ENCODE measurements at places on chromosomes 11 and 22.

DNA sequence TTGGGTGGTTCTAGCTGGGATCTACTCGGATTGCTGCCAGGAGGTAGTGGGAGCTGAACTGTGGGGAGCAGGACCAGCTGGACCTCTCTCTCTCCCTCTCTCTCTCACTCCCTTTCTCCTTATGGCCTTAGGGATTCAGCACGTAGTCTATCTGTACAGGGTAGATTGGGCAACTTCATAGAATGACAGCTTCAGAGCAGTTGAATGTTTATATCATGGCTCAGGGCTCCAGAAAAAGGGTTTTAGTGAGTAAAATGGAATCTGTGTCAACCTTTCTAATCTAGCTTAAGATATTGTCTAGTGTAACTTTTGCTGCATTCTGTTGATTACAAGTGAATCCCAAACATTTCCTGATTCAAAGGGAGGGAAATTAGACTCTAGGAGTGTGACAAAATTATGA, 127.7 kb upstream of the PDGFD start:
- no peak for DNase-seq

DNA sequence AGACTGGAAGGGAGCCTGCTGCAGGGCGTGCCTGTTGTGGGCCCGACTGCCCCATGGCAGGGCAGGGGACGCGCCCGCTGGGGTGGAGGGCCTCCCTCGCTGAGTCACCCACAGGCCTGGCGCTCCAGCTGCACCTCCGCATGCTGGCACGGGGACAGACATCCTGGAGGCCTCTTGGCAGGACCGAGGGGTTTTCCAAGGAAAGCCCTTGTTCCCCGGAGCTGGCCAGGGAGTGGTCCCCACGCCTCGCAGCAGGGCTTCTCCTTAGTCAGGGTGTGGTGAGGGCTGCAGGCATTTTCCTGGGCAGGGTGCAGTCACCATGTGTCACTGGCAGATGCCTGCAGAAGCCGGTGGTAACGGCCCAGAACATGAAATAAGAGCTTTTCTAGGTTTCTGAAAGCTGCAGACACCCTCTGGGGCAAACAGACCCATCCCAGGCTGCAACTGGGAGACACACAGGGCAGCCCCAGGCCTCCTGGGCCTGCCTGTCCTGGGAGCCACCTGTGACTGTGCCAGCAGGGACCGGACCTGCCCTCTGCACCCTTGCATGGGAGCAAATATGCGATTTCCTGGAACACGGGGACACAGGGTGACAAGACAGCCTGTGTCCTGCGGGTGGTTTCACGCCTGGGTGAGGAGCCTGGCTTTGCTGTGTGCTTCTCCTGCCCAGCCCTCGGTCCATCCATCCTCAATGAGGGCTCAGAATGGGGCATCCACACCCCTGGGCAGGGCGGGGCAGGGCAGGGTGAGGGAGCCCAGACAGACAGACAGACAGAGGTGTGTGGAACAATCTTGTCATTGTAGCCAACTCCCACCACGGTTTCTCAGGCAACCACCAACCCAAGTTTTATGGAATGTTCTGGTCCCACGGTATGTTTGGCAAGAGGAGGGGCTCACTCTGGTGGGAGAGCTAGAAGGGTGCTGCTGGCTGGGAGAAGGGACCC, 43.2 kb upstream of the FADD start:
- no peak for DNase-seq

DNA sequence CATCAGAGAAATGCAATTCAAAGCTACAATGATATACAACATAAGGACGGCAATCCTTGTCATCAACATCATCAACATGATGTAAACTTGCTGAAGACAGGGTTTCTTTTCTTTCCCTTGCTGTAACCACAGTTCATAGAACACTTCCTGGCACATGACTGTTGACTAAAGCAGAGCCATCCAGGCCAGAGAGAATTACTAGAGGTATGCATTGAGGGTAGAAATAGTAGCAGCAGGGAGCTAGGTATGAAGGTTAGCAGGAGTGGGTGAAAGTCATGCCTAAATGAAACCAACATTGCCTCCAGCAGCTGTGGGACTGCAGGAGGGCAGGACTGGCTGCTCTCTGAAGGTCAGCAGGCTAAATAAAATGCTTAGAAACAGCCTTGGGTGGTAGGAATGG, 103.7 kb downstream of the LRRC32 start:
- DNase-seq = no peak

DNA sequence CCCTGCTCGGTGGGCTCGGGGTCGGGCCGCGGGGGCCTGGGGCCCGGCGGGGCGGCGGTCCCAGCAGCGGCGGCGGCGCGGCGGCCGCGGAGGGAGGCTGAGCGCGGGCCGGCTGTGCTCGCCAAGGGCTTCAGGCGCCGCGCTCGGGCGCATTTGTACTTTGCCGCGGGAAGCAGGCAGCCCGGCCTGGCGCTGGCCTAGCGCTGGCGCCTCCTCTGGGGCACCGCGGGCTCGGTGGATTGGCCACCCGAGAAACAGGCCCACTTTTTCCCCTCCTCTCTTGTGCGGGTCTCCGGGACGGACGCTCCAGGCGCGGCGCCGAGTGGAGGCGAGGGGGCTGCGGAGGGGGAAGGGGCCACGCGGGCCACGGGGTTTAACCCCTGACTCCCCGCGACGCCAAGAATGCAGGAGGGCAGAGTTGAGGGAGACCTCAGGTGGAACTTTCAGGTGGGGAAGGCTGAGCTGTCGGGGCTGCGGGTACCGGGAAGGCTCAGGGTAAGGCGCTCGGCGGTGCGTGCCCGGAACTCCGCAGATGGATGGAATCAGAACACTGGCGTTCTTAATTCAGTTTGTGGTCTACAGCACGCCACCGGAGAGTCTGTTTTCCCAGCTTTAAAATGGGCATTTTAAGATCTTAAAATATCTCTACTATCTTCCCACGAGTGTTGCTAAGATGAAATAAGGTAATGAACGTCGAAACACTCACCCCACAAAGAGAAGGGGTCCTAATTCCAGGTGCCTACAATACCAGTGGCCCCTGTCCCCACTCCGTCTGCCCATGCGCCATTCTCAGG, at the start of gene CHRDL2:
CHRDL2 (minus strand) TSS at position 126 of the 794 bp plus-strand sequence. CDS start 538 bp downstream, outside the sequence.
- no peak for DNase-seq

GRCh38 chr11:40185793-40186192, 1273.7 kb downstream of the LRRC4C start:
- no peak for DNase-seq

DNA sequence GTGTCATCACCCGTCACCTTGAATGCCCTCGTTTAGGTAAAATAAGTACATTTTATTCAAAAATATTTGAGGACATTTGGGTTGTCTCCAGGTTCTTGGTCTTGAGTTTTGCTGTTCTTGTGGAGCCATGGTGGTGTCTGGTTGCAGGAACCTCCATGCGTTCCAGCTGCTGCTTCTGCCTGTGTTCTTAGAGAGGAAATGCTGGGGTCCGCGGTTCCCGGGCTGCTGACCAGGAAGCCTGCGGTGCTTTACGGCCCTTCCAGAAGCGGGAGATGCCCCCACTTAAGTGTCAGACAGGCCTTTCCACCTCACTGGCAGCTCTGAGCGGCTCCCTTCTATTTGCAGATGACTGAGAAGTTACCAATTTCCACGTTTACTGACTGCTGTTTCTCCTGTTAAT, 66.8 kb downstream of the LRP5 start:
- no peak for DNase-seq

GRCh38 chr11:6538456-6538855, 41.4 kb downstream of the DNHD1 start:
- DNase-seq = no peak

GRCh38 chr11:32033067-32033466, 57.8 kb upstream of the RCN1 start:
- no peak for DNase-seq

- DNase-seq = no peak
These were observed 281.8 kb upstream of the PLET1 start for GRCh38 chr11:112542479-112542878.

DNA sequence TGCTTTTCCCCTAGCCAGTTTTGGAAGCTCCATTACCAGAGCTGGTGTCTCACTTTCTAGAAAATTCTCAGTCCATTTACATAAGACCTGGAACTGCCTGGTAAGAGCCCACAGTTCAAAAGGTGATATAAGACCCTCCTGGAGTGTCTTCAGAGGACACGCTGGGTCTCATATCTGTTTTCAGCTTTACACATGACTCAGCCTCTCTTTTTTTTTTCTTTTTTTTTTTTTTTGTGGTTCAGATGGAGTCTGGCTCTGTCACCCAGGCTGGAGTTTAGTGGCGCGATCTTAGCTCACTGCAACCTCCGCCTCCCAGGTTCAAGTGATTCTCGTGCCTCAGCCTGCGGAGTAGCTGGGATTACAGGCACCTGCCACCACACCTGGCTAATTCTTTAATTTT, 30.7 kb downstream of the WEE1 start:
- DNase-seq = no peak

- no peak for DNase-seq
These were observed 152.4 kb upstream of the ZC3H12C start for GRCh38 chr11:109940816-109941215.

DNA sequence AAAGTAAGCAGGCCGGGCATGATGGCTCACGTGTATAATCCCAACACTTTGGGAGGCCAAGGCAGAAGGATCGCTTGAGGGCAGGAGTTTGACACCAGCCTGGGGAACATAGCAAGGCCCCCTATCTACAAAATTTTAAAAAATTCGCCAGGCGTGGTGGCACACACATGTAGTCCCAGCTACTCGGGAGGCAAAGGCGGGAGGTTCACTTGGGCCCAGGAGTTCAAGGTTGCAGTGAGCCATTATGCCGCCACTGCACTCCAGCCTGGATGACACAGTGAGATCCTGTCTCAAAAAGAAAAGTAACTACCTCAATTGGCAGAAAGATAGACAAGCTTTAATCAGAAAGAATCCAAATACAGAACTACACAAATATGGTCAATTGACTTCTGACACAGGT, 31.0 kb downstream of the CADM1 start:
- DNase-seq = no peak

- no peak for DNase-seq
These were observed 70.3 kb upstream of the GRK2 start for GRCh38 chr11:67195971-67196456.

- DNase-seq = no peak
These were observed 80.0 kb downstream of the BLID start for GRCh38 chr11:122036018-122036417.

DNA sequence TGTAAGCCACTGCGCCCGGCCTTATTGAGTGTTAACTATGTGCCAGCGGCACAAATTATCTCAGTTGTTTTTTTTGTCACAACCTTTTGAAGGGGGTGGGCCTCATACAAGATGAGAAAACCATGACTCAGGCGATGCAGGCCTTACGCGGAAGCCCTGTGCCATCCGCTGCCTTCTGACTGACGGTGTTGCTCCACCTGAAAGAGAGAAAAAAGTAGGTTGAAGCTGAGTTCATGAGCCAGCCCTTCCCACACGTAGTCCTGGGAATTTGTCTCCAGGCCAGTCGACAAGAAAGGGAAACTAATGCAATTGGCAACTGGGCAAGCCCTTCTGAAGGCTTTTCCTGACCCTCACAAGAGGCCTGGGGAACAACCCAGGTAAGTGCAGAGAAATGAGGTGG, 96.9 kb upstream of the CRYBB3 start:
- DNase-seq = no peak

DNA sequence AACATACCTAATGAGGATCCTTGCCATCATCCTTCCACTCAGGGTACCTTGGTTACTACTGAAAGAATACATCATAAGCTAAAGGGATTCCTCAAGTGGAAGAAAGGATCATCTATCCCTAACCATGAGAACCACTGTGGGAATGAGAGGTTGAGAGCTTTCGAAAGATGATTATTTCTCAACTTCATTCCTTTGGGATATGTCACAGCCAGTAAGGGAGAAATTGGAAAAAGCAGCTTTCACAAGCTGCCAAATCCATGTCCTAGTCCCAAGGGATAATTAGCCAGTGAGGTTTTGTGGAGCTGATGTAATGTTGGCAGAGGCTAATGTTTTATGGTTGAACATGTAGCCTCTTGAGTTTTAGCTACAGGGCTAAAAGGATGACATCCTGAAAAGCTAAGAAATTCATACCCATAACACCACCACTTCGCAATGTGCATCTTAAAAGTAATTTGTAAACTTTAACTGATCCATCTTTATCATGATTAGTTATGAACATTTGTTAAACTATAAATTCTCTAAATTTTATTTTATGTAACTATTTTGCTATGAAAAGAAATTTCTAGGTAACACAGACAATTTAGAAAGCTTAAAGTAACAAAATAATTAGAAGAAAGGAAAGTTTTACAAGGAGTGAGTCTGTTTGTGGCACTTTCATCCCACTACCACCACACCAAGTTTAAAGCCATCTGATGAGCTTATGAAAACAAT, 123.9 kb downstream of the MRTFA start:
- no peak for DNase-seq

- DNase-seq = no peak
These were observed 20.3 kb downstream of the FLI1 start for GRCh38 chr11:128714123-128714522.
